ENCODE measurements at places on chromosomes 7 and 10.

DNA sequence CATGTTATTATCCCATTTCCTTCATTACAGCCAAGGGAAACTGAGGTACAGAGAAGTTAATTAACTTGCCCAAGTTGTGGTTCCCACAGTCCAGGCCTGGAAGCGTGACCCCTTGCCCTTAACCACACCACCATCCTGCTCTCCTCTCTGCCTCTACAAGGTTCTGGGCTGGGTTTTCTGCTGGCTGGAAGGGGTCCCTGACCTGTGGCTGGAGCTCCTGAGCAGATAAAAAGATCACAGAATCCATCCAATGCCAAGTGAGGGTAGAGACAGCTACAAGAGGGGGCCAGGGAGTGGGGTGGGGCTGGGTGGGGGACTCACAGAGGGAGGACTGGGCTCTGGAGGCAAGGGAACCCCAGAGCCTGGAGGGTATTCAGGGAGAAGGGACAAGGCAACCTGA lies 9.7 kb downstream of the ASB10 start:
- DNase-seq: no peak

DNA sequence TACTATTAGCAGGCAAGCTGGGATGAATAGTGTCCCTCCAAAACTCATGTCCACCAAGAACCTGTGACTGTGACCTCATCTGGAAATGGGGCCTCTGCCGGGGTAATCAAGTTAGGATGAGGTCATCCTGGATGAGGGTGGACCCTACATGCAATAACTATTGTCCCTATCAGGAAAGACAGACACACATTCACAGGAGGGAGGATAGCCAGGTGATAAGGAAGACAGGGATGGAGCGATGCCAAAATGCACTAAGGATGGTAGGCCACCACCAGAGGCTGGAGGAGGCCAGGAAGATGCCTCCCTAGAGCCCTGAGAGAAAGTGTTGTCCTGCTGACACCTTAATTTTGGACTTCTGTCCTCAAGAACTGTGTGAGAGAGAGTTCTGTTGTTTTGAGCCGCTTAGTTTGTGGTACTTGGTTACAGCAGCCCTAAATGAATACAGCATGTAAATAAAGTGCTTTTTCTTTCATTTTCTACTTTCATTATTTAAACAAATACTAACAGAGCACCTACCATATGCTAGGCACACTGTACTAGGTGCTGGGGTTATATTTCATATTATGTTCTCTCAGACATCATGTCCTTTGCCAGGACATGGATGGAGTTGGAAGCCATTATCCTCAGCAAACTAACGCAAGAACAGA lies 111.9 kb downstream of the USP6NL start:
- no peak for DNase-seq

DNA sequence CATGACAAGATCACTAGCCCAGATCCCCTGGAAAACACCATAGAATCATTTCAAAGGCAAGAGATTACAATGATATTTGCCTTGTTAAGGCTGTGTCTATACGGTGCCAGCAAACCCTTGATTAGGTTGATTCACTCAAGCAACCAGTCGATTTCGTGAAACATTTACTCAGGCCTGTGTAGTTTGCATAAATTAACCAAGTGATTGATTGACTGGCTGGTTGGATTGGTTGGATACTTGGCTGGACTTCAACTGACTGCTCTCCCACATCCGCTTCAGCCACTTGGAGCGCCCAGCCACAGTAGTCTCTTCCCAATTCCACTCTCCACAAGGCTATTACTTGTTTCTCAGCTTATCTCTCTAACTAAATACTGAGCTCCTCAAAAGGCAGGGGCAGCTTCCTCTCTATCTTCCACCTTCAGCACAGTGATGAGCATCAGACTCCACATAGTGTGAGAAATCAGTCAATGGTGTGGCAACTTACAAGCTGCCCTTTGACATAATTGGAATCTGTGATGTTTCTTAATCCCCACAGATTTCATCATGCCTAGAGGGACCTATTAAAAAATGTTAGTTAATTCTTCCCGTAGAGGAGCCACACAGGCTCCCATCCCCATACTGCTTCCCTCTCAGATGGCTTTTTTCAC lies 217.4 kb downstream of the GRM8 start:
- no peak for DNase-seq

DNA sequence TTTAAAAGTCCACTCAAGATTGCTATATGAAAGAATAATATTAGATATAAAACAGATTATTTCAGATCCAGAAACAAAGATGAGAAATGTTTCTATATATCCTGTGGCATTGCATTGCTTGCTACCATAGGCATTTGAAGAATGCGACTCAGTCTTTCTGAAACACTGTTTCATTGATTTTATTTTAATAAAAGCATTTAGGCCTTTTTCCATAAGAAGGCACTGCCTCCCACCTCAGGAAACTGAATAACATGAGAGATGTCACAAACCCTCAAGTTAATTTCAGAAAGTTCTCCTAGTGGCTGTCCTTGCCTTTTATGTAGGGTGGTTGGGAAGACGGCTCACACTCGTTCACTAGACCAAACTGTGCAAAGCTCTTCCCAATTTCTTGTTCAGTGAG lies 23.3 kb downstream of the PRPS1L1 start:
- DNase-seq: no peak

GRCh38 chr7:104442481-104442880 lies 114.1 kb downstream of the LHFPL3 start:
- DNase-seq: no peak

GRCh38 chr10:60230892-60231291 lies 158.8 kb downstream of the ANK3 start:
- no peak for DNase-seq

GRCh38 chr10:30836406-30836805 lies 195.3 kb downstream of the ZNF438 start:
- no peak for DNase-seq

DNA sequence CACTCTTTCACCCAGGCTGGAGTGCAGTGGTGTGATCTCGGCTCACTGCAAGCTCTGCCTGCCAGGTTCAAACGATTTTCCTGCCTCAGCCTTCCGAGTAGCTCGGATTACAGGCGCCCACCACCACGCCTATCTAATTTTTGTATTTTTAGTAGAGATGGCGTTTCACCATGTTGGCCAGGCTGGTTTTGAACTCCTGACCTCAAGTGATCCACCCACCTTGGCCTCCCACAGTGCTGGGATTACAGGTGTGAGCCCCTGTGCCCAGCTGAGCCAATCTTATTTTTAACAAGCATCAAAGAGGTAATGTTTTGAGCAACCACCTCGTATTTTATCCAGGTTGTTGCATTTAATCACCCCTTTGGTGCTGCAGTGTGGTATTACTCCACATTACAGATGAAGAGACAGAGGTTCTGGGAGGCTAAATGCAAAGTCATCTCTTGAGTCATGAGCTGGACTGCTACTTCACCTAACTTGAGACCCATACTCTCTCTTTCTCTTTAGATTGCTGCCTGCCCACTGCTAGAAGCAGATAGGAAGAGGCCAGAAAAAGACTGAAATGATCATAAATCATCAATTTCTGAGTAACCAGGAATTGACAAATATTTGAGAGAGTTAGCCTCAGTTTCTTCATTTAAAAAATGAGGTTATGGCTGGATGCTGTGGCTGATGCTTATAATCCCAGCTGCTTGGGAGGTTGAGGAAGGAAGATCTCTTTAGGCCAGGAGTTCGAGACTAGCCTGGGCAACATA lies 116.2 kb downstream of the CAMK1D start:
- no peak for DNase-seq

- no peak for DNase-seq
Measured at GRCh38 chr10:7546385-7546967, 120.3 kb downstream of the ITIH5 start.

DNA sequence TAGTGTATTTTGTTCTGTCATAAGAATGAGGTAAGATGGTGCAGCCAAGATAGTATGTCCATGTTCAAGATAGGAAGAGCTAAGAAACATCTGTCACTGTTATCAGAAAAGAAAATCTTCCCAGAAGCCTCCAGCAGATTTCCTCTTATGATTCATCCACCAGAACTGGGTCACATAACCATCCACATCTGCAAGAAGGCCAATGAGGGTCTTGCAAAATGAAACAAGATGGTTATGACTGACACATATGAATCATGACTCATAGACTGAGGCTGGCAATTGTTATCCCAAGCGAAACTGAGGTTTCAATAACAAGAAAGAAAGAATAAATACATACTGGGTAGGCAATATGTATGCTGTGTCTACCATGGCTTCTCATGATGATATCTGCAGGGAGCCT lies 30.3 kb downstream of the CCNJ start:
- DNase-seq: no peak

GRCh38 chr7:81926-82756 lies 110.2 kb upstream of the FAM20C start:
- no peak for DNase-seq

GRCh38 chr7:88083883-88084282 lies 136.0 kb downstream of the SRI start:
- DNase-seq: no peak

DNA sequence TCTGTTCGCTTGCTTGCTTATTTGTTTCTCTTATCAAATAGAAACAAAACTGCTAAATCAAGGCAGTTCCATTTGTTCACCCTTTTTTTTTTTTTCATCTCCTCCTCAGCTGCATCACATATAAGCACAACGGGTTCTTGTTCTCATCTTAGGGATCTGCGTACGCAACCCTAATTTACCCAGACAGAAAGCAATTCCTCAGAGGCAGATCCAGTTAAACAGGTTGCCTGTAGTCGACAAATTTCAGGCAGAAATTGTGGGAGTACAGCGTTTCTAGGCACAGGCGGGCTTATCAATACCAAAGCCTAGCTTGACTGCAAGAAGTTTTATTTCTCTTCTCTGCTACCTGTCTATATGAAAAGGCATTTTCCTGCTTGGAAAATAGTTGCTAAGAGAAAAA lies 565.4 kb downstream of the NXPH1 start:
- no peak for DNase-seq

GRCh38 chr10:31759124-31759798 lies 169.4 kb downstream of the ARHGAP12 start:
- DNase-seq: no peak

GRCh38 chr10:102782673-102783551 lies 39.2 kb downstream of the WBP1L start:
- DNase-seq: no peak

- DNase-seq: no peak
Measured at GRCh38 chr10:43377424-43377883, 6.0 kb downstream of the FXYD4 start.

DNA sequence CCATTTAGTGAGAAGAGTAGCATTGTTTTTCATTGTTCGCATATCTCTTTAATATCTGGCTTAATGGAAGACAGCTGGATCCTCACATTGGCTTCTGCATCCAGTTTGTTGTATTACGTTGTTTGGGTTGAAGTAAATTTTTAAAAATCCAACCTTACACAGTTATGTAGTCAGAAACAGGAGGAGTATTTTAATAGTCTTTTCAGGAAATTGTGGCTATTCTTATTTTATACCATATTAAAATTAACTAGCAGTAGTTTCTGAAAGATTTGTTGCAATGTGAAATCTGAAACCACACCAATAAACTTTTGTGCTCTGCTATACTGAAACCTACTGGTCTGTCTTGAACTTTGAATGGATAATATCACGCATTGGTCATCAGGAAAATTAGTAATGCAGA lies 27.9 kb downstream of the MYPN start:
- no peak for DNase-seq

Data from AML-193 (cell line).